ENCODE measurements at places on chromosomes 5 and 9. TPM values are rescaled to one million over a fixed set of nuclear protein-coding genes. Genes with fewer than 3 reads are reported as not detected.

Gene CKMT2
- total RNA-seq: not detected

GRCh38 chr9:14529054-14529453 is 164.2 kb downstream of the ZDHHC21 start:
- H3K27me3 ChIP-seq: peaks cover 12% of the 10 kb centered on the region
- no peak for DNase-seq
- H3K4me3 ChIP-seq: no peak overlapping the region
- H3K27ac ChIP-seq: no peak overlapping the region
- no peaks in the 10 kb centered on the region for H3K4me1 ChIP-seq

Gene NNT
- total RNA-seq: 69.7 TPM

DNA sequence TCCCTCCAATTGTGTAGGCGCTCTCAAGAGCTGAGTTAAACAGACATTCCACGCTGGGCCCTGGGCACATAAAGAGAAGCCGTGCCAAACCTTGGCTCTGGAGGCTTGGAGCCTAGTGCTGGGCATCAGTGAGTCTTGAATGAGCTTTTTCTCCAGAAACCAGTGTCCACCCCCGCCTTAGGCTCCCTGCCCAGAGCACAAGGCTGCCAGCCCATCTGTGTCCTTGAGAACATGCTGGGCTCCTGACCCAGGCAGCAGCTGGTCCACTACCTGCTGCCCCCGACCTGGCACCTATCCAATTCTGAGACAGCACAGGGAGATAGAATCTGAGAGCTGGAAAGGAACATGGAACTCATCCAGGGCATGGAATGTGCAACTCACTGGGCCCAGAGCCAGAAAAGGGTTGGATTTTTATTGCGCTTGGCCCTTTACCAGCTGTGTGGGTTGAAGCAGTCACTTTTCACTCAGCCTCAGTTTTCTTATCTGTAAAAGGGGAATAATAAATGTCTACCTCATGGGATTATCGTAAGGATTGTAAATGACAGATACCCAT is 92.4 kb upstream of the CPLX2 start:
- H3K36me3 ChIP-seq: no peaks in the 10 kb centered on the region
- H3K27me3 ChIP-seq: peaks cover 17% of the 10 kb centered on the region
- no peak overlapping the region for H3K27ac ChIP-seq
- H3K4me1 ChIP-seq: no peaks in the 10 kb centered on the region

GRCh38 chr5:82993416-82993815 is 83.8 kb downstream of the TMEM167A start:
- H3K4me1 ChIP-seq: no peaks in the 10 kb centered on the region
- DNase-seq: no peak
- no peaks in the 10 kb centered on the region for H3K36me3 ChIP-seq
- no peaks in the 10 kb centered on the region for H3K27me3 ChIP-seq
- H3K4me3 ChIP-seq: no peak overlapping the region
- no peak overlapping the region for H3K27ac ChIP-seq

Gene RHOBTB3
- total RNA-seq: 0.52 TPM

Gene CENPK
- total RNA-seq: 76.6 TPM

Gene CCL19
- not detected for total RNA-seq

GRCh38 chr9:22413884-22414283 is 32.7 kb upstream of the DMRTA1 start:
- no peaks in the 10 kb centered on the region for H3K27me3 ChIP-seq
- H3K27ac ChIP-seq: no peak overlapping the region
- no peak overlapping the region for H3K4me3 ChIP-seq
- no peaks in the 10 kb centered on the region for H3K36me3 ChIP-seq
- DNase-seq: no peak

- no peaks in the 10 kb centered on the region for H3K36me3 ChIP-seq
- no peak overlapping the region for H3K4me3 ChIP-seq
- no peak overlapping the region for H3K27ac ChIP-seq
- H3K4me1 ChIP-seq: no peaks in the 10 kb centered on the region
- no peaks in the 10 kb centered on the region for H3K27me3 ChIP-seq
- no peak for DNase-seq
Observed at GRCh38 chr9:102631559-102631958, 363.6 kb upstream of the CYLC2 start.

Gene SURF2
- 30.7 TPM for total RNA-seq

Gene SLC22A4
- 1.3 TPM for total RNA-seq

DNA sequence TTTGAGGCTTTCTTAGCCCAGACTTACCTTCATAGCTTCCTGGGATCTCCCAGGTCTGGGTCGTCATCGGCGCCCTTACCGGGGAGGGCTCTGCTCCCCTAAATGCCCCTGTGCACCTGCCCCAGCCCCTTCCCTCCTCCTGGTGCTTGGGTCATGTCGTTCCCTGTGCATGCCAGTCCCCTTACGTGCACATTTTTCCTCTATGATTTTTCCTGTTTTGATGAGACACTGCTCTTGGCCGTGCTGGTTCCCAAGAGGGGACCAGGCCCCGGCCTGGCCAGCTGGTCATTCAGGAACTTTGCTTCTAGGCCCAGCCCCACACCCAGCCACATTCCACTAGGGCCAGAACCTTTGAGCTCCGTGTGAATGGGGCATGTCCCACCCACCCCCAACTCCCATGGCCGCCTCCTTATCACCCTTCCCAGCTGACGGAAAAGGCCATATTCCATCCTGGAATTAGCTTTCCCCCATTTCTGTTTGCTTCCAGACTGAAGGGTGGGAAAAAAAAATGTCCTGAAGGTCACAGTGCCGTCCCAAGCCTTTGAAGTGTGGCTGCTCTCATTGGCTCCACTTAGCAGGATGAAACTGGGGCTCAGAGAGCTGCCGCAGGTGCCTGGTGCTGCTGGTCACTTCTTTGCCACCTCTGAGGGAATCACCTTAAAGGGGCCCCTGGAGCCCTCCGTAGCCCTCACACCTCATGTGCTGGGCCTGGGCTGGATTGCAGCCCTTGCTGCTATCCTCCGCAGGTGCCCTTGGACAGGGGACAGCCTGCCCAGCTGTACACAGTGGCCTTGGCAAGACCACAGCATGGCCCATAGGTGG is 25.1 kb downstream of the ERGIC1 start:
- no peak overlapping the region for H3K27ac ChIP-seq
- no peaks in the 10 kb centered on the region for H3K27me3 ChIP-seq
- peaks cover 12% of the 10 kb centered on the region for H3K36me3 ChIP-seq
- H3K4me3 ChIP-seq: no peak overlapping the region
- DNase-seq: no peak
- H3K4me1 ChIP-seq: peaks cover 38% of the 10 kb centered on the region

- no peak overlapping the region for H3K4me3 ChIP-seq
- no peaks in the 10 kb centered on the region for H3K27me3 ChIP-seq
- DNase-seq: no peak
- H3K36me3 ChIP-seq: peaks cover 15% of the 10 kb centered on the region
- peaks cover 63% of the 10 kb centered on the region for H3K4me1 ChIP-seq
Observed at GRCh38 chr5:80967500-80968181, 7.5 kb downstream of the RASGRF2 start.

GRCh38 chr5:42641336-42642005 is 115.1 kb upstream of the CCDC152 start:
- no peak for DNase-seq
- H3K27me3 ChIP-seq: peaks cover 7% of the 10 kb centered on the region
- no peak overlapping the region for H3K4me3 ChIP-seq
- no peaks in the 10 kb centered on the region for H3K36me3 ChIP-seq

- no peak for DNase-seq
- no peaks in the 10 kb centered on the region for H3K27me3 ChIP-seq
- H3K36me3 ChIP-seq: no peaks in the 10 kb centered on the region
- H3K4me3 ChIP-seq: no peak overlapping the region
Observed at GRCh38 chr5:24862117-24862516, 217.3 kb upstream of the CDH10 start.

GRCh38 chr9:131382850-131383729 is 10.8 kb upstream of the PRRC2B start:
- no peaks in the 10 kb centered on the region for H3K4me1 ChIP-seq
- no peak overlapping the region for H3K27ac ChIP-seq
- DNase-seq: no peak
- no peaks in the 10 kb centered on the region for H3K27me3 ChIP-seq
- no peak overlapping the region for H3K4me3 ChIP-seq

Gene C5
- total RNA-seq: 1.3 TPM

Gene CER1
- not detected for total RNA-seq

- no peak overlapping the region for H3K4me3 ChIP-seq
- no peaks in the 10 kb centered on the region for H3K36me3 ChIP-seq
- H3K27me3 ChIP-seq: no peaks in the 10 kb centered on the region
- no peak overlapping the region for H3K27ac ChIP-seq
Observed at GRCh38 chr5:167339205-167339604, 952.2 kb upstream of the WWC1 start.

- no peak overlapping the region for H3K4me3 ChIP-seq
- H3K4me1 ChIP-seq: no peaks in the 10 kb centered on the region
- no peak for DNase-seq
- H3K27ac ChIP-seq: no peak overlapping the region
- no peaks in the 10 kb centered on the region for H3K36me3 ChIP-seq
Observed at GRCh38 chr5:126395198-126395597, 28.0 kb upstream of the GRAMD2B start.

Gene MLANA
- total RNA-seq: not detected

DNA sequence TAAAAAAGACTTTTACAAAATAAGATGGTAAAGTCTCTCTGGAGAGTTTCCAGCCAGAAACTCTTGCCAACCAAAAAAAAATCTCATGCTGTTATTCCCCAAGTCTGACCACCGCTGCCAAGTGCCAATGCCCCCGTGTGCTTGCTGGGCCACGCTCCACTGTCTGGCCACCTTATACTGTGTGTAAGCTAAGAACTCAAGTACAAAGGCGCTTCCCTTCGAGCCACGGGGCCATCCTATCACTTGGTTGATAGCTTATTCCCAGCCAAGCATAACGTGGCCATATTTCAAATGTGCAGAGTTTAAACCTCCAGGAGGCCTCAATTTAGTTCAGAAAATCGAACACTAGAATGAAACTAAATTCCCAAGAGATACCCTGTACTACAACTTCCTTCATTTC is 36.0 kb downstream of the ROR2 start:
- no peak overlapping the region for H3K4me3 ChIP-seq
- no peaks in the 10 kb centered on the region for H3K36me3 ChIP-seq
- H3K4me1 ChIP-seq: peaks cover under 1% of the 10 kb centered on the region
- peaks cover 12% of the 10 kb centered on the region for H3K27me3 ChIP-seq

- peaks cover 6% of the 10 kb centered on the region for H3K27me3 ChIP-seq
- no peaks in the 10 kb centered on the region for H3K4me1 ChIP-seq
- no peaks in the 10 kb centered on the region for H3K36me3 ChIP-seq
- DNase-seq: no peak
Observed at GRCh38 chr5:35345222-35345621, 114.9 kb upstream of the PRLR start.

Gene ERBIN
- 41.1 TPM for total RNA-seq

GRCh38 chr9:4678679-4679267 is 596 bp upstream of the CDC37L1 start:
- DNase-seq: no peak
- peaks cover 4% of the 10 kb centered on the region for H3K4me1 ChIP-seq
- H3K27ac ChIP-seq: no peak overlapping the region
- no peaks in the 10 kb centered on the region for H3K27me3 ChIP-seq
- no peak overlapping the region for H3K4me3 ChIP-seq

GRCh38 chr5:95779611-95780010 is 42.9 kb downstream of the GLRX start:
- H3K27me3 ChIP-seq: no peaks in the 10 kb centered on the region
- H3K36me3 ChIP-seq: no peaks in the 10 kb centered on the region
- no peak overlapping the region for H3K27ac ChIP-seq

Gene PLAC8L1
- 0.36 TPM for total RNA-seq

Gene NR2F1
- not detected for total RNA-seq

- H3K27me3 ChIP-seq: peaks cover 27% of the 10 kb centered on the region
- H3K4me1 ChIP-seq: peaks cover 4% of the 10 kb centered on the region
- no peak overlapping the region for H3K4me3 ChIP-seq
- H3K27ac ChIP-seq: no peak overlapping the region
Observed at GRCh38 chr5:1013238-1013947, 4.8 kb downstream of the NKD2 start.

Gene INIP
- 38.6 TPM for total RNA-seq

Gene NSG2
- not detected for total RNA-seq

Gene PAX5
- 2.2 TPM for total RNA-seq

Gene FOXD4L5
- total RNA-seq: 0.10 TPM
